ENCODE measurements at places on chromosomes 11 and 22.

- peak; percentile 21 for DNase-seq
Observed at GRCh38 chr22:24554313-24555164, at the start of gene GUCD1. GUCD1 (minus strand) TSS chr22:24555138; CDS start chr22:24554991, 147 bp downstream.

GRCh38 chr11:16297332-16297731, 59.0 kb downstream of the SOX6 start:
- DNase-seq, result no peak

DNA sequence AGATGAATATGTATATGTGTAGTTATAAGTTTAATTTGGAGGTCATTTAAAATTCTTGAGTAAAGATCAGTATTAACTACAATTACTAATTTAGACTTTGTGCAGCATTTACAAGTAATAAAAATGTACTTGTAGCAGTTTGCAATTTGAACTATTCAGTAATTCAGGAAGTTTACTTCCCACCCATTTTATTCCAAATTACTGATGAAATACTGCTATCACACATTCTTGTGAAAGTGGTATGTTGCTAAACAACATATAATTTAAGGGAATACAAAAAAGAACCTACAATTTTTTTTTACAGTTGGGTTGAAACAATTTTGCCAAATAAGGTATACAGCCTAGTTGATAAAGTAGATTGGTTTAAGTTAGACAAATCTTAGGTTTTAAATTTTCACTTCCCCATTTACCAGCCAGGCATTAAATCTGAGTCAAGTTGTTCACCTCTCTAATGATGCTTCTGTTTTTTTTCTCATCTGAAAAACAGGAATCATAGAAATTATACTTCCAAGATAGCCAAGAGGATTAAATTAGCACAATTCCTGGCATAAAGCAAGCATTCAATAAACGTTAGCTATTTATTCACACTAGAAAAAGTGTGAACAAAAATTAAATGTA, 45.3 kb downstream of the ZBTB44 start:
- DNase-seq, result no peak

GRCh38 chr11:20672575-20672974, 3.2 kb downstream of the NELL1 start:
- DNase-seq, result no peak

GRCh38 chr11:112253605-112254242, 6.9 kb downstream of the PLET1 start:
- no peak for DNase-seq

DNA sequence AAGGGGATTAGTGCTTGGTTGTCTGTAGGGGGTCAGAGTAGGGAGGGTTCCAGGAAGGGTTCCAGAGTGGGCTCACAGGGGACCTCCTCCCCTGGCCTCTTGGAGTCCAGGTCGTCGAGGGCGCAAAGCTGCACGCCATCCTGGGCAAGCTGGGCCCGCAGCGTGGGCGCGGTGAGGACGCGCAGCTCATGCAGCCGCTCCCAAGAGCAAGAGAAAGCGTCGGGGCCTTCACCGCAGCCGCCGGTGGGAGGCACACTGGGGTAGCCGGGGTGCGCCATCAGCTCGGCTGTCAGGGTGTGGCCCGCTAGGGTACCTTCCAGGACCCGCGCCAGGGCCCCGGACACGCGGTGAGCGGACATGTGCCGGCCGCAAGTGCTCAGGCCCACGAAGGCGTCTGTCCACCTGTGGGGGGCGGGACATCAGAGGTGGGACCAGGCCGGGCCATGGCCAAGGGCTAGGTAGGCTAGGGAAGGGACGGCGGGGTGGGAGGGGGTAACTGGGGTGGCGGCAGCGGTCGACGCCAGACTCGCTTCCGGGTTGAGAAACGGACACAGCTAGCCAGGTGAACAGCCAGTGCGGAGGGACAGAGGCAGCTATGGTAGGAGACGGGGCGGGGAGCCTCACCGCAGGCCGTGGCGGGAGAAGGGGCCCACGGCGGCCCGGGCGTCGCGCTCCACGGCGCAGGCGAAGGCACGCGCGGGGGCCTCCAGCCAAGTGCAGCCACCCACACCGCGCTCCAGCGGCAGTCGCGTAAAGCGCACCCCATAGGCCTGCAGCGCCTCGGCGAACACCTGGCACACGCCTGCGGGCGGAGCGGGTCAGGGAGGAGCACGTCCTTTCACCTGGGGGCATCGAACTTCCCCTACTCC, 1.2 kb downstream of the YDJC start:
- DNase-seq, result no peak

DNA sequence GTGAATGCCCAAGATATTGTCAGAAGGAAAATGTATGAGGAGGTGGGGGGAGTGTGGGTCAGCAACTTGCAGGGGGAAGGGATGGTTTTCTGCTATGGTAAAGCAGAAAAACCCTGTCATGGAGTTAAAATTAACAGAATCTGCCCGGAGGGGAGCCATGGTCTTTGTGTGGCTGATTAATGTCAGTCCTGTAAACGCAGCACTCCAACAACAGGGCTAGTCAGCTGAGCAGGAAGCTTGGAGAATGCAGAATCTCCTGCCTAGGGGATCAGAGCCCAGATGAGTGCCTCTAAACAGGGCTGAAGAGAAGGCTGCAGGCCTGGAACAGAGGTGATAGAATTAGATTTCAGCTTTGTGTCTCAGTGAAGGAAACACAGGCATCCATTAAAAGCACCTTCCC, 140.9 kb upstream of the MTNR1B start:
- DNase-seq, result no peak

- no peak for DNase-seq
Observed at GRCh38 chr11:125083312-125084056, 20.4 kb downstream of the SLC37A2 start.

DNA sequence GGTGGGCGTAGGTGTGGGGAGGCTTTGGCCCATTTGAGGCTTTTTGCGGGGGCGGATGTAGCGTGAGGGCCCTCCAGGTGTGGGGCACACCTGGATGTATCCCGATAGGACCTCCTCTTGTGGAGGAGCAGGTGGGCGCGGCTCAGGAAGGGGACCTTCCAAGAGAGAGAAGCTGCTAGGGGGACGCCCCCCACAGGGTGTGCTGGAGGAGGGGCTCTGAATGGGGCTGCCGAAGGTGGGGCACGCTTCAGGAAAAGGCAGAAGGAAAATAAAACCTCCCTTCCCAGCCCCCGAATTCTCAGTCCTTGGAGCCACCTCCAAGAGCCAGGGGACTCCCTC, 621 bp downstream of the SGSM1 start:
- DNase-seq, result no peak

- DNase-seq, result no peak
Observed at GRCh38 chr11:75858613-75859012, 43.6 kb downstream of the UVRAG start.

- no peak for DNase-seq
Observed at GRCh38 chr11:118744046-118744445, 46.9 kb downstream of the DDX6 start.

- DNase-seq, result no peak
Observed at GRCh38 chr11:39541945-39542351, 1917.5 kb downstream of the LRRC4C start.

DNA sequence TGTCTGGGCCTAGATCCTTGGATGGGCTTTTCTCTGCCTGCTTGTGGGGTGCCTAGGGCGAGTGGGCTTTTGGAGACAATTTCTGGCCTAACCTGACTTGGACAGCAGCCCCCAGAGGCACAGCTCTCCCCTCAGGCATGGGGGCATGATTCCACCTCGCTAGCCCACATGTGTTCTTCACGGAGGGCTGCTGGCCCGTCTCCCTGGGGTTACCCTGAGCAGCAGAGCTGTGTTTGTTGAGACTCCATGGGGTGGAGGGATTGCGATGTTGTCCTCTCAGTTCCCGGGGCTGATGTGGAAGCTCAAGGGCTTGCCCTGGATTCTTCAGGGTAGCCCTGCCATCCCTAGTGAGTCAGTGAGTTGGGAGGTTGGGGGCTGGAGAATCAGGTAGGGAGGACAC, 2.4 kb upstream of the LRRC75B start:
- DNase-seq, result no peak

DNA sequence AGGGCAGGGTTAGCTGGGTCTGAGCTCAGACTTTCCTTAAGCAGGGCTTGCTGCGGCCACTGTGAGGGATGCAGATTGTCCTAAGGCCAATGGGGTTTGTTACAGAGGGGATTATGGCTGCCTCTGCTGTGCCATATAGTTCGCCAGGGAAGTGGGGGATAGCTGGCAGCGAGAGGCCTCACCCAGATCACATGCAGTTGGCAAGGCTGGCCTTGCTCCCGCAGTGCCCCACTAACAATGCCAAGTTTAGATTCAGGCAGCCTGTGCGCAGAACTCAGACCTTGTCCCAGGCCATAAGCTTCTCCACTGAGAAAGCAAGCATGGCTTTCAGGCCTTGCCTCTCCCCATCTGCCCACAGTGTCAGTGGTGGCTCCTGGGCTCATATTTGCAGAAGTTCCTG, 4.7 kb upstream of the APOL2 start:
- no peak for DNase-seq

DNA sequence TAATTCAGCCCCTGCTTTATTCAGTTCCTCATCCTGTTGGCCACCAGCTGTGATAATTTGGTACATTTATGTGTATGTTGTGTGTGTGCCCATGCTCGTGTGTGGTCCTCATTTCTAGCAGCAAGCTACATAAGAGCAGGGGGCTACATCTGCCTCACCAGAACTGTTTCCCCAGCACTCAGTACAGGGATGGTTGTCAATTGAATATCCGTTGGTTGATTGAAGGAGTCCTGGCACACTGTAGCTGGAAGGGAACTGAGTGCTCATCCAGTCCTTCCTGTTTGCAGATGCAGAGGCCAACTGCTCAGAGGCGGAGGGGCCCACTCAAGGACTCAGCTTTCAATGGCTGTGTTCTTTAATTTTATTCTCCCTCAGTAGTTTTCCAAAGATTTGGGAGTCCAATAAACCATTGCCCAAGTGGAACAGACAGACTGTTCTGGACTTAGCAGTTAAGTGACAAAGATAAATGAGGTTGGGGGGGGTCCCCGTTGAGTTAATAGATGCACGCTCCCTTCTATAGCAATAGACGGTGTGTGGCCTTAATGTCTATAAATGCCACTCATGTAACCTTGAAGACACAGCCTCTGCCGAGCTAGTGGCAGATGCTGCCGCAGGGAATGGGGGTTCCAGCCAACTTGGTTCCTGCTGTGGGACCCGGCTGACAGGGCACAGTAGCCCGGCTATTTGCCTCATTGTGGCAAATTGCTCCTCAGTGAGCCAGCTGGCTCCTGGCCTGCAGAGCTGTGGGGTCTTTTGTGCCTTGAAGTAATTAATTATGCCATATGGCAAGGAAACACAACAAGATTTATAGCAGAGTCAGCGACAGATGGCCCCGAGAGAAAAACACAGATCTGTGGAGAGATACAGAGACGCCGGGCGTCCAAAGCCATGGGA, 71.4 kb upstream of the GRK3 start:
- no peak for DNase-seq

DNA sequence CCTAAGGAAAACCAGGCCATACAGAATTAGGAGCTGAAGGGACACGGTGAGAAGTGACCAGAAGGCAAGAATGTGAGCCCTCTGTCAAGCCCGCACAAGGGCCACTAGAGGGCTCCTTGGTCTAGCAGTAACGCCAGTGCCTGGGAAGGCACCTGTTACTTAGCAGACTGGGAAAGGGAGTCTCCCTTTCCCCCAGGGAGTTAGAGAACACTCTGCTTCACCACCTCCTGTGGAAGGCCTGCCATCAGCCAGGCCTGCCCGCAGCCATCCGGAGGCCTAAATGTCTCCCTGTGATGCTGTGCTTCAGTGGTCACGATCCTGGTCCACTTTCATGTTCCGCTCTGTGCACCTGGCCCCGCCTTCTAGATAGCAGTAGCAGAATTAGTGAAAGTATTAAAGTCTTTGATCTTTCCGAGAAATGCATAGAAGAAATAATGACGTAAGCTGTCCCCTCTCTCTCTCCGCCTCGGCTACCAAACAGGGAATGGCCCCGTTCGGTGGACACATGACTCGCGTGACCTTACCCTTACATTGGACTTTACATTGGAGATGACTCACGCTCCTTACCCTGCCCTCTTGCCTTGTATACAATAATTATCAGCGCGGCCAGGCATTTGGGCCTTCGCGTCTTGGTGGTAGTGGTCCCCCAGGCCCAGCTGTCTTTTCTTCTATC, 10.7 kb upstream of the GSTP1 start:
- no peak for DNase-seq

DNA sequence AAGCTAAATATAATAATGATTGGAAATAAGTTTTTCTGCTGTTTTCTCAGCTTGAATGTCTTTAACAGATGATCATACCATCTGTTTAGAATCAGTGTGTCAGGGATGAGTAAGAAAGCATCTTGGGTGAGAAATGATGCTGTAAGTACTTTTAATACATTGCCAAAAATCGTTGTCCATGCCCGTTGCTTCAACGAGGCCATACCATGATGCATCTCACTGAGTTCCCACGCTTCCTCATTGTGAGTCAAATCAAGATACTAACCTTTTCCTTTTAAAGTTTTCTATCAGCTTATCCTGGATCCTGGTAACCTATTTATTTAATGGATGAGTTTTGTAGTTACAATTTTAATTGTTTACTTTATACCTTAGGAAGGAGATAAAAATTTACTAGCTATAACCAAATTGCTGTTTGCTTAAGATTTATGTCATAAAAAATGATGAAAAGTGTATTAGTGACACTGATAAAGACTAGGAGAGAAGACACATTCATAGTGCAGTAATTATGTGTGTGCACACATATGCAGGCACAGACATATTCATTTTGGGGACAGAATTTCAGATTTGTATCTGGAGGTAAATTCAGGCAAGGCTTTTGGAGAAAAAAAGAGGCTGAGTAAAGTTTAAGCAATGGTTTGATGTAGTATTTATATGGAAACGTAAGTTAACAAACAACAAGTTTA, 154.8 kb downstream of the UVRAG start:
- DNase-seq, result no peak

DNA sequence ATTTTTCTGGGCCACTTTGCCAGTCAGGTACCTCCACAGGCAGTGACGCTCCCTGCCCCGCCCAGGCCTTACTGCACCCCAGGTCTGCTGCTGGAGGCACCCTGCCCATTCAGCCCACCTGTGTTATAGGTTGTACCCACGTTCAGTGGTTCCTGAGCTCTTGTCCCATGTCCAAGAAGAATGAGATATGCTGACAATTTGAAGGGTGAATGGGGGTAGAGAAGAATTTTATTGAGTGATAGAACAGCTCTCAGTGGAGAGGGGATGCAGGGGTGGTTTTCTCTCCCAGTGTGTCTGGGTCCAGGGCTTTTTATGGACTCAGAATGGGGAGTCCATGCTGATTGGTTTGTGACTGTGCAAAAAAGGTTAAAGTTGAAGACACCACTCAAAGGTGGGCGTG, 149.7 kb downstream of the LDLRAD3 start:
- DNase-seq, result no peak

GRCh38 chr11:103946793-103947545, 89.5 kb upstream of the DDI1 start:
- no peak for DNase-seq

DNA sequence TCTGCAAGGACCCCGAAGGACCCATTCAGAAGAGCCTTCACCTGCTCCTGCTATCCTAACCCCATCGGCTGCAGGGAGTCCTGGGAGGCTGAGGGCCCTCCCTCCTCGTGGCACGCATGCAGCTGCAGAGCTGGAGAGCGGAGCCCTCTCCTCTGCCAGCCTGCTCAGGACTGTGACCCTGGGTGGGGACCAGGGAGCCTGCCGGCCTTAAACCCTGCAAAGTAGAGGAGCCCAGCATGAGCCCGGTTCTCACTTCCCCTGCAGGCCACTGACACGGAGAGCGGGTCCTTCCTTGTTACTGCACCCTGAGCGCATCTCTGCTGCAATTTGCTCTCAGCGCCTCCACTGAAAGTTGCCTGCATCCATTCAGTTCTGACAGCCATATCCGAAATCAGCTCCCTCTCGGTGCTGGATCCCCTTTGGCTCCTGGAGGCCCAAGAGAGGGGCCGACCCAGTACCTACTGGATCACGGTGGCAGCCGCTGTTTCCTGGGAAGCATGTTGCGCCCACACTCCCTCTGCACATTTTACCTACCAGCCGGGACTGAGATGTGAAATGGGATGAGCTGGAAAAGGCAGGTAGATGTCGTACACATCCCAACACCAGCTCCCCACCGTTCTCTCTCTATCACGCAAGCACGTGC, 312.1 kb downstream of the NTM start:
- no peak for DNase-seq
